Cardiac atrium fibroblast (primary cell): ENCODE measurements at places on chromosomes 3 and 15. TPM values are rescaled to one million over a fixed set of nuclear protein-coding genes. Genes with fewer than 3 reads are reported as not detected.

LMCD1 gene
- 81.0 and 108 TPM in 2 replicates for total RNA-seq

B3GNT5 gene
- total RNA-seq = 5.6 and 7.8 TPM in 2 replicates

IFRD2 gene
- total RNA-seq = 47.1 and 55.2 TPM in 2 replicates

SPCS1 gene
- total RNA-seq = 151 and 153 TPM in 2 replicates

TMC3 gene
- 0.32 TPM in 1 of 2 replicates, not detected in the other for total RNA-seq

HYAL1 gene
- total RNA-seq = 5.0 and 6.1 TPM in 2 replicates

C3orf85 gene
- total RNA-seq = not detected in 2 replicates

PARP15 gene
- not detected in 2 replicates for total RNA-seq

CHD2 gene
- total RNA-seq = 34.5 and 49.5 TPM in 2 replicates

GUCA1C gene
- not detected in 2 replicates for total RNA-seq

GJD2 gene
- total RNA-seq = not detected in 2 replicates
